Calu3 (cell line): ENCODE measurements at places on chromosomes 1 and 21.

- no peak for DNase-seq
Measured at GRCh38 chr1:197980457-197980856, 63.3 kb downstream of the LHX9 start.

DNA sequence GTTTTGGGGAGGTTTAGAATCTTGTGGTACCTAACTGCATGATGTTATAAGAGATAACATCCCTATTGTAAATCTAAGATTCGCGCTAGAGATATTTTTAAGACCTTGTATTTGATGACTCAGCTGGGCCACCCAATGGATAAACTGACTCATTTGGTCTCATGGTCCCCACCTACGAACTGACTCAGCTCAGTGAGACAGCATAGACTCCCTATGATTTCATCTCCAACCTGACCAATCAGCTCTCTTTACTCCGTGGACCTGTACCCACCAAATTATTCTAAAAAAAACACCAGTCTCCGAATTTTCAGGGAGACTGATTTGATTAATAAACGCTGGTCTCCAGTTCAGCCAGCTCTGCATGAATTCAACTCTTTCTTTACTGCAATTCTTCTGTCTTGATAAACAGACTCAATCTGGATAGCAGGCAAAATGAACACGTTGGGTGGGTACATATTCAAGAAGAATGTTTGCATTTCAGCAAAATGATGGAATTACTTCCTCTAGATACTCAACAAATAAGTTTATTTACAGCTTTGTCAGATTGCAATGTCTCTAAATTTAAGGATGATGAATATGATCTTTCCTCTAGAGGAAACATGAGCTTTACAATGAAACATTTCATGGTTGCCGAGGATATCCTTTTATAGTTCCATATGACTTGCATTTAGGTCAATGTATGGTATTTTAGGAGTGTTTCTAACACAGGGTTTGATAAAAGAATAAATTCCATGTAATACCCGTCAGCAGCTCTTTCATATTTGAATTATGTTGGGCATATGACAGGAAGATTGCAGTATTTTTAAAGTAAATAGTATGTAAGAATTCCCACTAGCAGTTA, 516.6 kb upstream of the RGS18 start:
- no peak for DNase-seq

DNA sequence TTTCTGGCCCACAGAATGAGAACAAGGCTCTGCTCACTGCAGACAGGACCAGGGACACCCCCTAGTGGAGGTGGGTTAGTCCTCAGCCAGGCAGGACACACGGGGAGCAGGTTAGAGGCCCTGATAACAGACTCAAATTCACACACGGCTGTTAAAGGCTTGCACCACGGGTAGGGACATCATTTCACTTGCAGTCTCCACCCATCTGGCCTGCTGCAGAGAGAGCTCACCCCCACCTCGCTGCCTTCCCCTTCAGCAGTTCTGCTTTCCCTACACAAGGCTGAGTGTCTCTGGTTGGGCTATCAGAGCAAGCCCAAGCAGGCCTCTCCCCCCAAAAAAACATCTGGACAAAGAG, 20.6 kb downstream of the MEF2D start:
- DNase-seq = peak; percentile 36

GRCh38 chr21:22319435-22319834, 1321.2 kb downstream of the NCAM2 start:
- DNase-seq = no peak

DNA sequence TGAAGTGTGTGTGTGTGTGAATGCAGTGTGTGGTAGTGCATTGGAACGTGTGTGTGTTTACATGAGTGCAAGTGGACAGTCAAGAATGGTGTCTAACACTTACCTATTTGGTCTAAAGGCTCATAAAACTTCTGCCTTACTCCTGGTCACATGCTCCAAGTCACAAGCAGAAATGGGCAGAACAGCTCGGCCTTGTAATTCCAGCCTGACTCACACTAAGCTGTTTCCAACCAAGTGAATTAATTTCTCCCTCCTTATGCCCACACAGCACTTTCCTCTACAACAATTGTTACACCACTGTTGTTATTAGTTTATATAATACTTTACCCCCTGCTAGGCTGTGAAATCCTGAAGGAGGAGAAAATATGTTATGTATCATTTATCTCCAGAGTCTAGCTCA, 43.8 kb downstream of the DDR2 start:
- no peak for DNase-seq

DNA sequence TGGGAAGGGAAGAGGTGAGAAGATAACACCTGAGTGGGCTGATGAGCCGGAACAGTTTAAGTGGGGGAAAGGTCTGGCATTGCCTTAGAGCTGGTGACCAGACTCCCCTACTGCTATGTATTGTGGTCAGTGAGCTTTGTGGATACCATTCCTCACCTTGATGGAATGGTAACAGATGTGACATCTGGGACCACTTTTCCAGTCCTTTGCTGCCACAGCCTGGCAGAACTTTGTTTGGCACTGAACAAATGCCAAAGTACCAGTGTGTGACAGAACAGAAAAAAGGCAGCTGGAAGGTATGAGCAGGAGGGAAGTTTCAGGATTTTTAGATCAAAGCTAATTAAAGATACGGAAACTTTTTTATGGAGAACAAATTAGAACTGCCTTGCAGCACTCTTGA, 6.2 kb downstream of the MED8 start:
- DNase-seq = no peak

DNA sequence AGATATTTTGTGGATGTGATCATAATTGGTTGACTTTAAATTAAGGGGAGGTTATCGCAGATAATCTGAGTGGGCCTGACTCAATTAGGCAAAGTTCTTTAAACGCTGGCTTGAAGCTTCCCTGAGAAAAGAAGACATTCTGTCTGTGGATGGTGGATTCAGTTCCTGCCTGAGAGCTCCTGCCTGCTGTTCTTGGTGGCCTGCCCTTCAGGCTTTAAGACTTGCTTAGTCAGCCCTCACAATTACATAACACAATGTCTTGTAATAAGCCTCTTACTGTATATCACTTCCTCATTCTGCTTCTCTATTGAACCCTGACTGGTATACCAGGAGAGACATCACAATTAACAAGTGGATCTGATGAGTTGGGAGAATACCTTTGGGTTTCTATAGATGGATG, 50.2 kb downstream of the KCNJ6 start:
- no peak for DNase-seq

DNA sequence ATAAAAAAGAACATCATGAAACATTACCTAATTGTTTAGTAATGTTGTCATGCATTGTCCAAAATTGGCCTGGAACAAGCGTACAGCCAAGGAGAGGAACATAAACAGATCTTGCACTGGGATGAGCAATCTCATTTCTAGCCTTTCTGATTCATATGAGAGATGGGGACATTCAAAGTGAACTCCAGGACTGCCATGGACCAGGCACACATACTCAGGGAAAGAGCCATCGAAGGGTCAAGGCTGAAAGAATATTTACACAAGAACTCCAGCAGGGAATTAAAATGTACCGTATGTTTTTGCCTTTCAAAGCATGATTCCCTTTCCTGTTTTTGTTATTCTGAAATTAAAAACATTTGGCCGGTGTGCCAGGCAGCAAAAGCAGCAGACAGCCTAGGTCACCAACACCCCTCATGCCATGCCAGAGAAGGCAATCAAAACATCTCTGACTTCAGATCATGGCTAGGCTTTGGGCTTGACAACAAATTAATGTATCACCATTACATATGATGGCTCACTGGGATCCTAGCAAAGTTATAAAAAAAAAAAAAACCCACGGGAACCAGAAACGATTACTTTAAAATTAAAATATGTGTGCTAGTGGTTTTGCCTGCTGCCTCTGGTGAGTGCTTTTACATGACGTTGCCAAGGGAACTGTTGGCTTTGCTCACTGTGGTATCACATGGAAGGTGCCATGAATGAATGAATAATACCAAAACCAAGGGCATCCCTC, 159.8 kb downstream of the TGFBR3 start:
- no peak for DNase-seq

GRCh38 chr1:175834597-175834996, 91.2 kb upstream of the TNR start:
- DNase-seq = no peak

DNA sequence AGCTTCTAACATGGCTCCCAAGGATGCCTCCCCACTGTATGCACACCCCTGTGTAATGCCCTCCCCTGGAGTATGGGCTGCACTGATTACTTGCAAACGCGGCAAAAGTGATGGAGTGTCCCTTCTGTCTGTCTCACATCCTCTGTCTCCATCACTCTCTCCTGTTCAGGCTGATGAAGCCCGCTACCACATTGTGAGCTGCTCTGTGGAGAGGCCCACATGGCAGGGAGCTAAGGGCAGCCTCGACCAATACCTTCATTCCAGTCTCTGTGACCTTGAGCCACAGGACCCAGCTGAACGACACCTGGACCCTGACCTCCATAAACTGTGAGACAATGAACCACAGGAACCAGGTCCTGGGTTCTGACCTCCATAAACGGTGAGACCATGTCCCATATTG, 154.1 kb upstream of the ETV3 start:
- DNase-seq = no peak

DNA sequence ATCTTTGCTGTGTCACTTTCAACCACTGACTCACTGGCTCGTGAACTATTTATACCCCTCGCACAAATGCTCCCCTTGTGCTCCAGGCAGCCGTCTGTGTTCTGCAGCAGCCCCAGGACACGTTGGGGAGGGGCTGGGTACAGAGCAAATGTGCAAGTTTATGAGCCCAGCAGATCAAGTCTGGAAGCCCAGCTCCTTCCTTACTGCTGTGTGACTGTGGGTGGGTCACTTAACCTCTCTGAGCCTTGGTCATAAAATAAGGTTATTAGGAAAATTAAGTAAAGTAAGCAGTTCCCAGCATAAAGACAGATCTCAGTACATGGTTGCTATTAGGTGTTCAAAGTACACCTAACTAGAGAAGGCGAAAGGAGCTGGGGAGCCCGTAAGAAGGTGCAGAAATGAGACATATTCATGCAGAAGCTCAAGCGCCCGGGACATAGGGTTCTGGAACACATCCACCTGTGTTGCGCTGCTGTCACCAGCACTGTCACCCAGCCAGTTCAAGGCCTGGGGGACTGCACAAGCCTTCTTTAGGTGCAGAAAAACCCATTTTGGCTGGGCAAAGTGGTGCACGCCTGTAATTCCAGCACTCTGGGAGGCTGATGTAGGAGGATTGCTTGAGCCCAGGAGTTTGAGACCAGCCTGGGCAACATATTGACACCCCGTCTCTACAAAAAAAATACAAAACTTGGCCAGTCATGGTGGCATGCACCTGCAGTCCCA, 13.8 kb downstream of the EFHD2 start:
- DNase-seq = no peak

- DNase-seq = no peak
Measured at GRCh38 chr21:42601656-42602055, 51.8 kb upstream of the PDE9A start.
